ENCODE measurements at places on chromosomes 7 and 10. TPM values are rescaled to one million over a fixed set of nuclear protein-coding genes. Genes with fewer than 3 reads are reported as not detected.

GRCh38 chr10:122301055-122301810 is 30.1 kb downstream of the BTBD16 start:
- no peak overlapping the region for H3K4me3 ChIP-seq
- no peaks in the 10 kb centered on the region for H3K36me3 ChIP-seq
- no peak overlapping the region for H3K27ac ChIP-seq
- DNase-seq = no peak
- H3K4me1 ChIP-seq = peaks cover 3% of the 10 kb centered on the region
- H3K27me3 ChIP-seq = peaks cover 6% of the 10 kb centered on the region

DNA sequence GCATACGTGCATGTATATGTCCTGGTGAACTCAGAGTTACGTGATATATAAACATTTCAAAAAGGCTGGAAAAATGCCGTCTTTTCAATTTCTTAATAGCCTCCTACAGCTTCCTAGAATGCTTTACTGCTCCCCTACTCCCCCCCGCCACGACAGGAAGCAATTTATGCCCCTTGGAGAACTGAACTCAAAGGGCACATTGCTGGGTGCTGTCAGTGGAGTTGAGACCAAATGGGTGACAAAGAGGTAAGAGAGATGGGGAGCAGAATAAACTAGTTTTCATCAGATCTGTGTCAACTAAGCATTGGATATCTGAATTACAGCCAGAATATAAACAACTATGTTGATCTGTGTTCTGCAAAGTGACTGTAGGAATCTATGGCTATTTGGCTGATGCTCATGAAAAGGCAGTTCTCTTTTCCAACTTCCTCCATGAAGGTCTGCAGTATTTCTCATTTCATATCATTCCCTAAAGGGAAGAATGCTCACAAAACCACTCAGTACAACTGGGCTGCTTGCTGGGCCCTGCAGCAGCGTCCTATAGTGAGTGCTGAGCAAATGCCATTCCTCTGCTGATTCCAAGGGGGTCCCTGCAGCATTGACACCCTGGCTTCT is 171.3 kb upstream of the HPS1 start:
- H3K27ac ChIP-seq = no peak overlapping the region
- no peak overlapping the region for H3K4me3 ChIP-seq
- no peaks in the 10 kb centered on the region for H3K36me3 ChIP-seq
- peaks cover under 1% of the 10 kb centered on the region for H3K27me3 ChIP-seq
- DNase-seq = no peak

Gene RGR
- total RNA-seq = not detected

- peaks cover 1% of the 10 kb centered on the region for H3K36me3 ChIP-seq
- DNase-seq = no peak
- no peak overlapping the region for H3K27ac ChIP-seq
- H3K4me3 ChIP-seq = no peak overlapping the region
These were observed 74.7 kb downstream of the ABCA13 start for GRCh38 chr7:48245751-48246472.

DNA sequence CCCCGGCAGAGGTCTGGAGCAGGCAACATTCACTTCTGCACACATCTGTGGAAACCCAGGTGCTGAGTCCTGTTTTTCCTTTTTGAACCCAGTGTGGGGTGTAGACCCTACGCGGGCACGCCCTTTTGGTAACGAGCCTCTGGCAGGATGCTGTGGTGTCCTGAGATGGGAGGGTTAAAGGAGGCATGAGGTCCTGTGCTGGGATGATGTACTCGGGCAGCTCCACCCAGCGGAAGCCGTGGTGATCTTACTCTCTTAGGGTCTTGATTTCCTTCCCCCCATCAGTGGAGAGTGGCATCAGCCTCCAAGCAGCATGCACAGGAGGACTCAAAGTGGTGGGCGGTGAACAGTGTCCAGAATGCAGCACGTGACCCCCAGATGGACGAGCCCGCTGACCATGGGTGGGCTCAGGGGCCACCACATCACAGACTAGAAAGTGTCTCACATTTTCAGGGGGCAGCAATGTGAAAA is 148.6 kb downstream of the DNAJB6 start:
- no peaks in the 10 kb centered on the region for H3K36me3 ChIP-seq
- no peak overlapping the region for H3K4me3 ChIP-seq
- no peak for DNase-seq
- H3K27ac ChIP-seq = no peak overlapping the region

DNA sequence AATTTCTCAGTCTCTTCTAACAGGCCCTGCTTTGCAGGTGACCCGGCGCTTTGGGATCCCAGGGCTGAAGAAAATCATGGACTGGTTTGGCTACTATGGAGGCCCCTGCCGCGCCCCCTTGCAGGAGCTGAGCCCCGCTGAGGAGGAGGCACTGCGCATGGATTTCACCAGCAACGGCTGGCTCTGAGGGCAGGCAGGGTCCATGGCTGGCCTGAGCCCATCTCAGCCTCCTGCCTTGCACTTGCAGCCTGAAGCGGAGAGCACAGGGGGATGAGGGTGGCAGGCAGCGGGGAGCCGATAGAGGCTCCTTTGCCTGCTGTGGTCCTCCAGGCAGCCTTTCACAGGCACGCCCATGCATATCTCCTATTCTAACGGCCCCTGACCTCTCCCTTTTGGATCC is 21.8 kb downstream of the MORN4 start:
- H3K27ac ChIP-seq = no peak overlapping the region
- H3K36me3 ChIP-seq = no peaks in the 10 kb centered on the region
- peaks cover 2% of the 10 kb centered on the region for H3K27me3 ChIP-seq
- no peak overlapping the region for H3K4me3 ChIP-seq
- no peak for DNase-seq

DNA sequence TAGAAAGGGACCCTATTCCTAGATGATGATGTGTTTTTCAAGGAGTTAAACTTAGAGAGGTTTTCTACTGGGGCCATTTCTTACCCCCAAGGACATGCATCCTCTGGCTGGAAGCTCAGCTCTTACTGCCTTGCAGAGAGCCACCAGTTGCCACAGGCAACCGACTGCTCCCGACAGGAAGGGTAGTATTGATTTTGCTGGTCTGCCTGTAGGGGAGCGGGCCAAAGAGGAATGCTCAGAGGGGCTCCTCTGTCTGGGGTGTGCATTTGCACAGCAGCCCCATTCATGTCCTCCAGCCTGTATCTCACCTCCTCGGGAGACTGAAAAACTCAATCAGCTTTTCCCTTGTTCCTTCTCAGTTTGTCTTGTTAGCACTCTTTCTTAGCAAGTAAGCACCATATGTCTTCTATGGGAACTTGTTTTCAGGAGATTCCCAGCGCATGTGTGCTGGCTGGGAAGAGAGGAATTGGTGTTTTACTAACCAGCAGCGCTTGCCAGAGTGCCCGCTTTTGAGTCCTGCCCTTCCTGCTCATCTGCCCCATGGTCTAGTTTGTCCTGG is 739.0 kb upstream of the GALNT17 start:
- H3K27me3 ChIP-seq = no peaks in the 10 kb centered on the region
- no peak overlapping the region for H3K4me3 ChIP-seq
- no peak for DNase-seq
- H3K27ac ChIP-seq = no peak overlapping the region
- no peaks in the 10 kb centered on the region for H3K36me3 ChIP-seq
- no peaks in the 10 kb centered on the region for H3K4me1 ChIP-seq

Gene MYOF
- 33.2 TPM for total RNA-seq

GRCh38 chr7:127683776-127684681 is 32.0 kb downstream of the SND1 start:
- peaks cover 62% of the 10 kb centered on the region for H3K36me3 ChIP-seq
- no peaks in the 10 kb centered on the region for H3K27me3 ChIP-seq
- DNase-seq = no peak
- H3K4me3 ChIP-seq = no peak overlapping the region
- no peak overlapping the region for H3K27ac ChIP-seq

- no peak for DNase-seq
- no peak overlapping the region for H3K27ac ChIP-seq
- H3K36me3 ChIP-seq = no peaks in the 10 kb centered on the region
- no peak overlapping the region for H3K4me3 ChIP-seq
- no peaks in the 10 kb centered on the region for H3K27me3 ChIP-seq
These were observed 243.9 kb upstream of the POT1 start for GRCh38 chr7:125173571-125173970.

DNA sequence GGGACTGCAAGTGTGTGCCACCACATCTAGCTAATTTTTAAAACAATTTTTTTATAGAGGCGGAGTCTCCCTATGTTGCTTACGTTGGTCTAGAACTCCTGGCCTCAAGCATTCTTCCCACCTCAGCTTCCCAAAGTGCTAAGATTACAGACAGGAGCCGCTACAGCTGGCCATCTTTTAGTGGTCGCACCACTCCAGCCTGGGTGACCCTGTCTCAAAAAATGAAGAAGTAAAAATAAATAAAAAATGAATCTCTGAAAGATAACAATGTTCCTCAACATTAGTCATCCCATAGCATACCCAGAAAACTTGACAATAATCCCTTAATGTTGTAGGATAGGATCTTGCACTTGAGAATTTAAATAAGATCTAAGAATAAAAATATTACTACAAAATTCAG is 18.2 kb downstream of the WBP1L start:
- H3K36me3 ChIP-seq = peaks cover 49% of the 10 kb centered on the region
- H3K27ac ChIP-seq = no peak overlapping the region
- no peak overlapping the region for H3K4me3 ChIP-seq
- H3K27me3 ChIP-seq = no peaks in the 10 kb centered on the region
- H3K4me1 ChIP-seq = peaks cover 28% of the 10 kb centered on the region

DNA sequence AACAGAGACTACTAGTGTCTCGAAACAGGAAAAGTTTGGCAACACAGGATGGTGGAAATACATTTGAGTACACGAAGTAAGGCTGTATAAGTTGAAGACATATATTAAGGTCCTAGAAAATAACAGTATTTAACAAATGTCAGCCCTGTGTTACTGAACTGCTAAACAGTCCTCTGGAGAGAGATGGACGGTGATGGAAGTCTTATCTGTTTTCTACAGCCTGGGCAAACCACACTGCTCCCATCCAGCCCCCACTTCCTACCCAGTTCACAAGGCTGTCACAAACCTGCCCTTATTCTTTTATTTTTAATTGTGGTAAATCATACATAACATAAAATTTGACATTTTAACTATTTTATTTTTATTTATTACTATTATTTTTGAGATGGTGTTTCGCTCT is 179.1 kb downstream of the DNAJC1 start:
- no peaks in the 10 kb centered on the region for H3K27me3 ChIP-seq
- H3K36me3 ChIP-seq = peaks cover 12% of the 10 kb centered on the region
- no peak overlapping the region for H3K27ac ChIP-seq

DNA sequence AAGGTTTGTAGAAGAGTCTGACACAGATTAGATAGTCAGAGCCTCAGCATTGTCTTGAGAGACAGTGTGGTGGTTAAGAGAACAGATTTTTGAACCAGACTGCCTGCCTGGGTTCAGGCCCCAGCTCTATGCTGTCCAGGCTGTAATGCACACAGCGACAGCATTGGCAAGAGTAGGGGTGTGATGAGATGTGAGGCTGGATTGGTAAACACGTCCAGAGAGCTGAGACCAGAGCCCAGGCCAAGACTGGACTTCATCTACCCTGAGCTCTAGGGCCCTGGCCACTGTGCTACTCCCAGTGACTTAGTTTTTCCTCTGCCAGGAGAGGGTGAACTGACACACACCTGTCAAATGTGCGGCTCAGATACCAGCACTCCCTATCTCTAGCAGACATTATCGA is 360.4 kb downstream of the RPS24 start:
- H3K4me3 ChIP-seq = no peak overlapping the region
- H3K27me3 ChIP-seq = peaks cover 3% of the 10 kb centered on the region
- no peak for DNase-seq

DNA sequence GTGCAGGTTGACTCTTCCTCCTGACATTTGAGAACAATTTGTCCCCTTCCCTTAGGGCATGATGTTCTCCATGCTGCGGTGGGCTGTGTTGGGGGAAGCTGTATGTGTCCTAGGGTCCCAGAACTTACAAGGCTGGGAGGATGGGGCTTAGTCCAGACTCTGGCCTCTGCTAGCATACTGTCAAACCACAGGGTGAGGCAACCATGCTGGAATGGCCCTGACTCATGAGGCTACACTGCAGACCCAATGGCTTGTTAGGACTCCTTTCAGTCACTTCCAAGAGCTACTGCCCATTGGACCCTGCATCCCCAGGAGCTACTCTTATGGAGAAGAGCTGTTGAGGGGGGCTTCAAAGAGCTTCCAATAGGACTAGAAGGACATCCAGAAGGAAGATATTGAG is 20.1 kb upstream of the FAM170B start:
- peaks cover 41% of the 10 kb centered on the region for H3K36me3 ChIP-seq
- no peak overlapping the region for H3K27ac ChIP-seq
- peaks cover 3% of the 10 kb centered on the region for H3K27me3 ChIP-seq
- no peak for DNase-seq
- peaks cover 37% of the 10 kb centered on the region for H3K4me1 ChIP-seq
- H3K4me3 ChIP-seq = no peak overlapping the region

DNA sequence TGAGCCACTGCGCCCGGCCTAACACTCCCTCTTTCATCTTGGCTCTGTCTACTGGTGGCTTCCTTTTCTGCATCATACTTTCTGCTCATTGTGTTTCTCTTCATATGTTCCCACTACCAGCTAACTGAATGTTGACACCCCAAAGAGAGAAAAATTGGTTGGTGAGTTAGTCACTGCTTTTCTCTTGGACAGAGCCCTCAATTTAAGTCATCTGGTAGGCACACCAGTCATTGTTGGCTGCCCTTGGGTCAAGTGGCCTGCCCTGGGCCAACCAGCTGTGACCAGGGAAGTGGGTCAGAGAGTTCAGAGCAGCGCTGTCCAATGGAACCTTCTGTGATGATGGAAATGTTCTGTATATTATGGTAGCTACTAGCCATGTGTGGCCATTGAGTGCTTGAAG is 52.0 kb downstream of the GRK5 start:
- H3K4me1 ChIP-seq = peaks cover 11% of the 10 kb centered on the region
- H3K27ac ChIP-seq = no peak overlapping the region
- DNase-seq = no peak
- H3K4me3 ChIP-seq = no peak overlapping the region
- H3K36me3 ChIP-seq = peaks cover 10% of the 10 kb centered on the region

Gene OPALIN
- total RNA-seq = not detected

GRCh38 chr10:44154956-44155355 is 229.9 kb downstream of the CXCL12 start:
- H3K4me1 ChIP-seq = no peaks in the 10 kb centered on the region
- H3K27ac ChIP-seq = no peak overlapping the region
- DNase-seq = no peak
- H3K27me3 ChIP-seq = no peaks in the 10 kb centered on the region
